NCI-H526 treated with DMSO at 0.1 percent for 48 hours (cell line): ENCODE measurements at places on chromosomes 6 and 20.

- peak; percentile 57 for DNase-seq
These were observed at the start of gene SYNJ2 for GRCh38 chr6:157981395-157982101. Gene SYNJ2, plus strand, starts transcription at chr6:157981863. Its CDS starts 99 bp downstream, at chr6:157981962.

GRCh38 chr6:27205375-27206278, 41.9 kb upstream of the PRSS16 start:
- DNase-seq = no peak

DNA sequence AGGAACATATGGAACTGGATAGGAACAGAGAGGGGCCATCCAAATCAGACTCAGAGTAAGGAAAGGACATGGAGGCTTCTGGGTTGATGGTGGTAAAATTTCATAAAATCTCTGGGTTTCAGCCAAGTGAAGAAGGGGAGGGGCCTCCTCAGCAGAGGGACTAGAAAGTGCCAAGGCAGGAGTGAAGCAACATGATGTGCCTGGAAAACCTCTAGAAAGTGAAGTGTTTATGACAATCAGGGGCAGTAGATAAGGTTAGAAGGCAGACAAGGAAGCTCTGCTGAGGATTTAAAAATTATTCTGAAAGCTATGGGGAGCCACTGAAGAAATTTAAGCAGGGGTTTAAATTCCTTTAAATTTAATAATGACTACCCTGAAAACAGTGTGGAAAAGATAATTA, 126.0 kb upstream of the TENT5A start:
- DNase-seq = no peak

- DNase-seq = no peak
These were observed 1.1 kb downstream of the SRMS start for GRCh38 chr20:63546256-63546955.

DNA sequence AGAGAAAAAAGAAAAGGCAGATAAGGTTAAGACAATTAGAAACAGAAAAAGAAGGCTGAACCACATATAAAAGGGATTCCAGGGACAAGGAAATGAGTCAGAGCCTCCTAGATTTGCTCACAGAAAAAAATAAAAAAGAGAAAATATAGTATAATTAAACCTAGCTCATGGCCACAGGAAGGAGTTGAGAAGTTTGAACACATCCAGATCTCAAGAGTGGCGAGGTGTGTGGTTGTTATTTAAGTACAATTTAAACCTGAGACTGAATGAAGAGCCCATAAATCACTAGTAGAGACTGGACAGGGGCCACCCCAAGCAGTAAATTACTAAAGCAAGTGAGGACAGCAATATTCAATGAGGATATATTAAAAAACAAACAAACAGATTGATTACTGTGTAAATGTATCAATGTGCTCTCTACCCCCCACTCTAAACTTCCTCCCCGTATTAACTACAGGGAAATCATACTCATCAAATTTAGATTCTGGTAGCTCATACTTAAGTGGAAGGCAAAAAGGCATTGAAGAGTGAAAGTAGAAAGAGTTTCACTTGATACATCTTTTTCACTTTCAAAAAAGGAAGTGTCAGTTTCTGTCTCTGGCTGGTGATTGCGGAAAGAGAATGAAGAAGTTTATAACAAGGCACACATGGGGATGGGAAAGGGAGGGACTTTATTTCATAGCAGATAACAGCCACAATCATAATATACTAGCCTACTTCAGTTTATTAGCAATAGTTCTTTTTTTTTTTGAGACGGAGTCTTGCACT, 49.3 kb upstream of the SCAF8 start:
- no peak for DNase-seq

DNA sequence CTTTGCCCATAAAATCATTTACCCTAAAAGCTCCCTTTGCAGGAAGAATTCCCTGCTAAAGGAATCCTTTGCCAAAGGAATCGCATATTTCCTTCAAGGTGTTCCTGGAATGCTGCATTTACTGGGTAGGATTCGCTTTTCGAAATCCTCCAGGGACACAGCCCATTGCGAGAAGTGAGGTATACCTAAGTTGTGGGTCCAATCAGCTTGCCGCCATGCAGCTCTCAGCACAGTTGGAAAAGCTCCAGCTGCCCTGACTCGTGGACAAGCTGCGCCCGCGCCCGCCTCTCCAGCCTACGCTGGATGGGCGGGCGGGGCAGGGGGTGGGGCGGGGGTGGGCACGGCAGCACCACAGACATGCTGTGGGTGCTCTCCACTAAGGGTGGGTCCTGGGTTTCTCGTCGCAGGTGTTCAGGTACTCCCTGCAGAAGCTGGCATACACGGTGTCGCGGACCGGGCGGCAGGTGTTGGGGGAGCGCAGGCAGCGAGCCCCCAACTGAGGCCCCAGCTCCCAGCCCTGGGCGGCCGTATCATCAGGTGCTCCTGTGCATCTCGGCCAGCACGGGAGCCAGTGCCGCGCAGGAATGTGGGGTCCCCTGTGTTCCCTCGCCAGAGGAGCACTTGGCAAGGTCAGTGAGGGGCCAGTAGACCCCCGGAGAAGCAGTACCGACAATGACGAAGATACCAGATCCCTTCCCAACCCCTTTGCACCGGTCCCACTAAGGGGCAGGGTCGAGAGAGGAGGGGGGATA, 1.4 kb downstream of the NNAT start:
- no peak for DNase-seq

GRCh38 chr20:23099791-23100719, 13.9 kb upstream of the CD93 start:
- DNase-seq = no peak

DNA sequence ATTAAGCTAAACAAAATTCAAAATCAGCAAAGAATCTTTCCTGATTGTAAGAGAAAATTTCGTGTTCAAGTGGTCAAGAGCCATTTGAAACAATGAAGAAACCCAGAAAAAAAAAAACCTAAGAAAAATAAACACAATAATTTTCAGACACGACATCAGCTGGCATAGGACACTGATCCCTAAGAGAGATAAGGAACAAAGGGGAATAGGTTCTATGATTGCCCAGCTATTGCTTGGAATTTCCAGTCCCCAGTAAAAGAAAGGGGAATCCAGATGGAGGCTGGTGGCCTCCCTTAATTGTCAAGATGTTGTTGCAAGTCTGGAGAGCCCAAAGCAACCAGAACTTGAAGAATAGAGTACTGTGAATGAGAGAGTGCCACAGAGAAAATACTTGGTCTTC, 48.5 kb downstream of the COL12A1 start:
- DNase-seq = no peak

- DNase-seq = peak; percentile 59
These were observed 7.0 kb downstream of the DYNLRB1 start for GRCh38 chr20:34522969-34523871.

DNA sequence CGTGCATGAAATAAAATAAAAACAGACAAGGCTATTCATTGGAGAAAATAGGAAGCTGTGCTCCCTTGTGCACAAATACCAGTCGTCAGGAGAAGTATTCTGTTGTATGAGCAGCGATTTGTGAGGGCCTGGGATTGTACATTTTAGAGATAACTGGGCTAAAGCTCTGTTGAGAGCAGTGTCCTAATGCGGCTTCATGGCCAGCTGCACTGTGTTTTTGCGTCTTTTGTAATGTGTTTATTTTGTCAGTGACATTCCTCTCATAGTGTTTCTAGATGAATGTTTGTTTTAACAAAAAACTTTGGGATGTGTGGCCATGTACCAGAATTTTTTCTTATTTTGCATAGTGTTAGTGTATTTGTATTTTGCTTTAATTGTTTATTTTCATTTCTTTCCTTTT, 14.8 kb downstream of the ERMARD start:
- no peak for DNase-seq

GRCh38 chr6:152701081-152701862, 3.6 kb downstream of the MYCT1 start:
- no peak for DNase-seq

- no peak for DNase-seq
These were observed 49.3 kb downstream of the PRR18 start for GRCh38 chr6:166258854-166259276.

- peak; percentile 41 for DNase-seq
These were observed 120.8 kb downstream of the MAP7 start for GRCh38 chr6:136429264-136430065.

DNA sequence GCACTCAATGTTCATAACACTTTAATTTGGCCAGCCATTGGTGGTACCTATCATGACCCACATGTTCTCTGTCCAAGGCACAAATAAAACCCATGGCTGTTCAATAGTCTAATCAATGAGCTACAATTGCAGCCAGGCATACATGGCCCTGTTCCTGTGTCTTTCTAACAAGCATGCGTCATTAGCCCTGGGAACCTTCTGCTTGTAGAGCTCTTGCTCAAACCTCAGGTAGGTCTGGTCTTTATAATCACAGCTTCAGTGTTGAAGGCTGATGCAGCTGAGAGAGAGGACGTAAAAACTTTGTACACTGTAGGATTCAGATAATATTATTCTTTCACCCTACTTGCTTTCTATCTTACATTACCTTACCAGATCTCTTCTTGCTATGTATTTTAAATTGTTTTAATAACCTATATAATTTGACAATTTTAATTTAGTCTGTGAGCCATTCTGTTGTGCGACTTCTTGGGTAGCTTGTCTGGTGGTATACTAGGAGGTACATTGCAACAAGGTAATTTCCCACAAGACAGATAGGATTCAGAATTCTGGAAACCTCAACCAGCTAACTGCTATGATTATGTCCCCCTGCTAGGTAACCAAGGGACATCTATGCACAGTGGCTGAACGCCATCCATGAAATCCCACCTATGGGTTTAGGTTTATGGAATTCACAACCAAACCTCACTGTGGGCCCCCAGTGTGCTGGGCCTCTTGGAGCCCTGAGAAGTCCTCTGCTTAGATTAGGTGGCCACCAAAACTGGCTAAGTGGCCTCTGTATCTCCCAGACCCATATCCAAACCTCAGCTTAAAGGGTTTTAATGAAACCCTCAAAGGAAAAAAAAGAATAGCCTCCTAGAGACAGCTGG, 55.4 kb upstream of the RIPOR2 start:
- DNase-seq = no peak

GRCh38 chr20:23397961-23398360, 23.3 kb downstream of the NAPB start:
- DNase-seq = no peak

DNA sequence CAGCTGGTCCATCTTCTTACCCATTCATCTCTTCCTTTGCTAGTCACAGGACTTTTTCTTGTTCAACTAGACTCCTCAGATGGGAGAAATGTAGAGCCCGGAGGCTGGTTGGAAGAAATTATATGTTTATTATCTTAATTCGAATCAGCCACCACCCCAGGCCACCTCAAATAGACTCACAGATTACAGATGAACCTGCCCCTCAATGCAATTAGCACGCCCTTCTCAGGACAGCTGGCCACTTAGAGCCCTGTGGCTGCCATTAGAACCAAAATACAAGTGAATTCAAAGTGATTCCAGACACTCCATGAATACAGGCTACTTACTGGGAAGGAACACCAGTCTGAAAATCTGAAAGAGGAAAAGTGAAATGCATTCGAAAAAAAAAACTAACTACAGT, 176.4 kb downstream of the MAFB start:
- no peak for DNase-seq

GRCh38 chr6:150392452-150393220, 23.8 kb downstream of the IYD start:
- DNase-seq = no peak

DNA sequence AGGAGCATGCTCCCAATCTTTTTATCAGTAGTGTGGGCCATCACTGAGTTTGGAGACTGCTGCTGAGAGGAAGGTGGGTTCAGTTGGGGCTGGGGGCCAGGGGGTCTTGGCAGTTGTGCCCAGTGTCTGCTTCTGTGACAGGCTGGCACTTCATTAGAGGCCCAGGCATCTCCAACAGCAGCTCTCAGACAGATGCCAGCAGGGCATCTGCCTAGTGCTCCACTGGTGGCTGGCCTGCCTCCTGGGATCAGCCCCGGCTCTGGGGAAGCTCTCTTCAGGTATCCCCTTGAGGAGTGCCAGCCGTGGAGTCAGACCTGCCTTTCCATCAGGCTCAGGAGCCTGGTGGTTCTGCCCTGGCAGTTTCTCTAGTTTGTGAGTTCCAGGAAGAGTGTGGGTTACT, 77.3 kb downstream of the DTD1 start:
- no peak for DNase-seq

- DNase-seq = no peak
These were observed 39.2 kb upstream of the ZNF831 start for GRCh38 chr20:59124296-59125029.

DNA sequence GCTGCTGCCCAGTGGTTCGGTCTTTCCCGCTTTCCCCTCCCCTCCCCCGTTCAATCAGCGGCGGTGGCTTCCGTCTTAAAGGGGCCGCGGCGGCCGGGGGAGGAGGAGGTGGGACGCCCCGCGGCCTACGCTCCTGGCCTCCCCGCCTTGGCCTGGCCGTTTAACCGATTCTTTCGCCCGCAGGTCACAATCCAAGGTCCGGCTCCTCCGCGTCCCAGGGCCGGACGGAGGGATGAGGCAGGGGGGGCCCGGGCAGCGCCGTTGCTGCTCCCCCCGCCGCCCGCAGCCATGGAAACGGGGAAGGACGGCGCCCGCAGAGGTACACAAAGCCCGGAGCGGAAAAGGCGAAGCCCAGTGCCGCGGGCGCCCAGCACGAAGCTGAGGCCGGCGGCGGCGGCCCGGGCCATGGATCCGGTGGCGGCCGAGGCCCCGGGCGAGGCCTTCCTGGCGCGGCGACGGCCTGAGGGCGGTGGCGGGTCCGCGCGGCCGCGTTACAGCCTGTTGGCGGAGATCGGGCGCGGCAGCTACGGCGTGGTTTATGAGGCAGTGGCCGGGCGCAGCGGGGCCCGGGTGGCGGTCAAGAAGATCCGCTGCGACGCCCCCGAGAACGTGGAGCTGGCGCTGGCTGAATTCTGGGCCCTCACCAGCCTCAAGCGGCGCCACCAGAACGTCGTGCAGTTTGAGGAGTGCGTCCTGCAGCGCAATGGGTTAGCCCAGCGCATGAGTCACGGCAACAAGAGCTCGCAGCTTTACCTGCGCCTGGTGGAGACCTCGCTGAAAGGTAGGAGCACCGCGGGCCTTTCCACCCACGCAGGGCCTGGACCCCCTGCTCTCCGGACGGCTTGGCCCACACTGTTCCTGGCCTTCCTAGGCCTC, 1.2 kb downstream of the STK35 start:
- peak; percentile 97 for DNase-seq

- DNase-seq = no peak
These were observed 192.8 kb downstream of the COL19A1 start for GRCh38 chr6:70059039-70059719.

GRCh38 chr6:121430514-121431460, 4.7 kb upstream of the GJA1 start:
- no peak for DNase-seq

- DNase-seq = no peak
These were observed 157.8 kb downstream of the SASH1 start for GRCh38 chr6:148500402-148500801.

DNA sequence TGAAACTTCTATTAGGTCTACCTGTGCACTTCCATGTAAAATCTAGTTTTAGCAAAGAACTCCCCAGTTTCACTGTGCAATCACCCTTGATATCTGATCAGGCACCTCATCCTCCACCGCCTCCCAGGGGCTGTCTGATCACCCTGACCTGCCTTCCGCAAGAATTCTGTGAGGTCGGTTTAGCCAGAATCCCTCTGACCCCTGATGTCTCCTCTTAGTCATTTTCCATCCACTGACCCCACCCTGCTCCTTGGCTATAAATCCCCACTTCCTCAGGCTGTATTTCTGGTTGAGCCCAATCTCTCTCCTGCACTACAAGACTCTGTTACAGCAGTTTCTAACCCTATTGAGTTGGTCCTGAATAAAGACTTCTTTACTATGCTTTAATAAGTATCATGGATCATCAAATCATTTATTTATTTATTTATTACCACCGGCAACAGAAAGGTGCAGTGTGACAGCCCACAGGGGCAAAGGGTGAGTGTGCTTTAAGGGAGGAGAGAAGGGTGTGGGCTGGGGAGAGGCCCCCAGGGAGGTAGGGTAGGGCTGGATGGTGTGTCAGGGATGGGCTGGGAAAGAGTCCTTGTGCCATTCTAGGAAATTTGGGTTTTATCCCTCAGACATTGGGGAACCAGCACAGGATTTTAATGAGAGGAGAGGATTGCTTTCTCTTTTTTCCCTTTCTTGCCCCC, 11.2 kb upstream of the SERPINB6 start:
- DNase-seq = no peak
